SW 1271 (cell line): ENCODE measurements at places on chromosomes 3 and 15.

DNA sequence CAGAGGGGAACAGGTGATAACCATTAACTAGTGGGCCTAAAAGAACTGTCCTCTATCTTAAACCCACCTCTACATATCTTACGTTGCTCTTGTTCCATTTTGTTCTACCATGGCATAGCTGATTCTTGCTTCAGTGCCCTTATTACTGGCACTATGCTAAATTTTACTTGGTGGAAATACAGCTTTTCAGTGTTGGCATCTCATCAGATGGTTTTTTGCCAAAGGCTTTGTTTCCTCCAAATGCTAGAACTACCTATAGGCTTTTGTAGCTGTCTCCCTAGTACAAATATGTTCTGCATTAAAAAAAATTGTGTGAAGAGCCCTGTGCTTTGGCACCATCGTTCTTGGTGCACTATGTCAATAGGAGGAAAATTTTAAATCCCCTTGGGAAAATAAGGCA, 145.0 kb upstream of the ZBTB20 start:
- no peak for DNase-seq

DNA sequence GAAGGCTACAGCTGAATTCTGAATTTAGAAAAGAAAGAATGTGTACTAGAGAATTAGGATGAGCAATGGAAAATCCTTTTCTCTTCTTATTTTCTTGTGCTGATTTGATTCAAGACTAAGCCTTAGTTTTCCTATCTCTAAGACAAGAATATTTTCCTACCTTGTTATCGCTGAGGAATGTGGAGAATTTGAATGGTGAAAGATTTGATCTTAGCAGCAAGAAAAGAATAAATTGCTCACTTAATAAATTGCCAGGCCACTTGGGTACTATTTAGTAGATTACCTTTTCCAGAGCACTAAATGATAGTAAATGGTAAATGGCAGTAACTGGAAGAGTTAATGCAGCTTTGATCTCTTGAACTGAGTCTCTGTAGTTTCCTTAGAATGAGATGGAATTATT, 145.7 kb upstream of the MEIS2 start:
- DNase-seq = no peak

GRCh38 chr15:63701365-63701764, 104.2 kb downstream of the FBXL22 start:
- DNase-seq = no peak

GRCh38 chr3:188827576-188827975, 344.2 kb upstream of the TPRG1 start:
- no peak for DNase-seq

- no peak for DNase-seq
Observed at GRCh38 chr3:63584681-63585080, 67.8 kb upstream of the SNTN start.
